ENCODE measurements at places on chromosomes 7 and 10.
A peak's percentile ranks its signal among the peaks of the same experiment; 100 is the strongest.

DNA sequence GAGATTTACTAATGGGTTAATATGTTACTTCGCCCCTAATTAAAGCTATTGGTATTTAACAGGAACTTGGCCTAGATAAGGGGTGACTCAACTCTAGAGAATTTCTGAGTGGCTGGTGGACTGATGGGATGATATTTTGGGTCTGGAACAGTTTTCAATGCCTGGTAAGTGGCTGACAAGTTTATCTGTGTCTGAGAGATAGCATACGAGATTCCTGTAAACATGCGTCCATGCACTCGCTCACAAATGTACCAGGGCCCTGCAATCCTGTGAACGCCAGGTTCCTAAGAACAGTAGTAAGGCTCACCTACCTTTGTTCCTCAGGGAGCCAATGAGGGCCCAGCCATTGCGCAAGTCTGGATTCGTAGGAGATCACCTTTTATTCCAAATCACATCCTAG lies 683.8 kb upstream of the ANKRD30A start:
- DNase-seq = no peak

GRCh38 chr10:37856881-37857286 lies 526 bp downstream of the ZNF248 start:
- no peak for DNase-seq

- no peak for DNase-seq
Measured at GRCh38 chr7:70583965-70584883, 547.7 kb upstream of the GALNT17 start.

DNA sequence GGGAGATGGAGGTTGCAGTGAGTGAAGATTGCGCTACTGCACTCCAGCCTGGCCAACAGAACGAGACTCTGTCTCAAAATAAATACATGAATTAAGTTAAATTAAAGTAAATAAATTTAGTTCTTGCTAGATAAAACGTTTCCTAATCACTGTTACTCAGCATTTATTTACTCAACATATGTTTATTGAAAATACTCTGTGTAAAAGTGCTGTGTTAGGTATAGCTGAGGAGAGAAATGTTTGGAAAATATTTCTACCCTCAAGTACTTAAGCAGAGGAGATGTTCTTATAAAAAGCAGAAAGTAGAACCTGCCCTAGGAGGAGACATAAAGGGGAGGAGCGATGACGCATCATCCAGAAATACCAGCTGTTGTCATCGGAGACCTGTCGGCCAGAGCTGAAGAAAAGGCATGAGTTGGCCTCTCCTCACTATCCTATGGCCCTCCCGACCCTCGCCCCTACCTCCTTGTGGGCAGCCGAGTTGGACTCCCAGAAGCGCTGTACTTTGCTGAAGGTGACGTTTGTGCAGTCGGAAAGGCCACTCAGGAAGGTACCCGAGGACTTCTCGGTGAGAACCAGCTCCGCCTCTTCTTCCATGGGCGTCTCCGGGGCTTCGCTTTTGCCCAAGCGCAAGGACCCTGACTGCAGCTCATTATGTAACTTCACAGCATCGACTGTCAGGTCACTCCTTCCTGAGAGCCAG lies 1.1 kb downstream of the RRP12 start:
- no peak for DNase-seq

DNA sequence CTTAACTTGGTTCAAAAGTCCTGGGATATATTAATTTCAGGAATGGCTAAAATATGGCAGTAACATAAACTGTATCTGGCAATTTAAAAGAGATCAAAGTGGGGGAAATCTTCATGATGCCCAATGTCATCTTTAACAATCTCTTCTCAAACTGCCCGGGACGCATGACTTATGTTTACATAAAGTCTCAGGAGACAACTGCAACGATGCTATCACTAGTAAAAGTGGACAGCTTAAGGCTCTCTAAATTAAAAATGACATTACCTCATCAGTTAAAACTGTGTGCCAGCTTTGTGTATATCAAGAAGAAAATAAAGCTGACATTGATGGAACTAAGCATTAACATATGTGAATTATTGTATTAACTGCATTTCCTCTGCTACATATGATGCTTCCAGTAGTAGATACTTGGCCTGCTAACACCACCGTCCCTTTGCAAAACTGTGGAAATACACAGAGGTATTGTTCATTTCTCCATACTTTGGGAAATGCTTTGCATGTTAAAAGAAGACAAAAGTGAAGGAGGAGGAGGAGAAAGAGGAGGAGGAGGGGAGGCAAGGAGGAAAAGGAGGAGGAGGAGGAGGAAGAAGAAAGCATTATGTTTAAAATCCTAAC lies 62.4 kb downstream of the NRP1 start:
- DNase-seq = no peak

- DNase-seq = no peak
Measured at GRCh38 chr7:81173766-81174281, 255.0 kb upstream of the SEMA3C start.

- DNase-seq = no peak
Measured at GRCh38 chr7:68733219-68734153, 864.8 kb upstream of the AUTS2 start.

DNA sequence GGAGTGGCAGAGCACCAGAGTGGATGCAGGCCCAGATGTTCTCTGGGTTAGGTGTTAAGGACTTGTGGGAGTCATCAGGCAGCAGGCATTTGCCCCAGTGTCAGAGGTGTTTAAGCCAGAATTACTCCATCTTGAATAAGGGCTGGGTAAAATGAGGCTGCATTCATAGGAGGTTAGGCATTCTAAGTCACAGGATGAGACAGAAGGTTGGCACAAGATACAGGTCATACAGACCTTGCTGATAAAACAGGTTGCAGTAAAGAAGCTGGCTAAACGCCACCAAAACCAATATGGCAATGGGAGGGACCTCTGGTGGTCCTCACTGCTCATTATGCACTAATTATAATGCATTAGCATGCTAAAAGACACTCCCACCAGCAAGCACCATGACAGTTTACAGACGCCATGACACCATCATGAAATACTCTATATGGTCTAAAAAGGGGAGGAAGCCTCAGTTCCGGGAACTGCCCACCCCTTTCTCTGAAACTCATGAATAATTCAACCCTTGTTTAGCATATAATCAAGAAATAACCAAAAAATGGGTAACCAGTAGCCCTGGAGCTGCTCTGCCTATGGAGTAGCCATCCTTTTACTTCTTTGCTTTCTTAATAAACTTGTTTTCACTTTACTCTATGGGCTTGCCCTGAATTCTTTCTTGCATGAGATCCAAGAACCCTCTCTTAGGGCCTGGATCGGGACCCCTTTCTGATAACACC lies 882 bp upstream of the LRRC61 start:
- DNase-seq = peak; percentile 59

- no peak for DNase-seq
Measured at GRCh38 chr10:63145782-63146181, 12.7 kb downstream of the NRBF2 start.

DNA sequence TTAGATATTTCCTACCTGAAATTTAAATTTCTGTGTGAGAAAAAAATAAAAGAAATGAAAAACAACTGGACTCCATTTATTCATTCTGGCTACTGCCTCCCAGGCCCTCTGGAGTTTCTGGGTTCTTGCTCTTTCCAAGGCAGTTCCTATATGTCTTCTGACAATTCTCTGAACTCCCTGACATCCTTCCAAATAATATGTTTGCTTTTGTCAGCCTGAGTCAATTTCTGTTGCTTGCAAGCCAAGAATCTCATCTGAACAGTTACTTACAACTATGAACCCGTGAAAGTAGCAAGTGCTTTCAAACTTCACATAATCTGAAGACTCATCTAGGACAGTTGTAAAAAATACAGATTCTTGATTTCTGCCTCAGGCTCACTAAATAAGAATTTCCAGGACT lies 216.7 kb upstream of the NPVF start:
- no peak for DNase-seq

GRCh38 chr7:151810441-151811232 lies 66.3 kb downstream of the PRKAG2 start:
- no peak for DNase-seq

GRCh38 chr7:41830271-41830670 lies 127.4 kb upstream of the INHBA start:
- DNase-seq = no peak

GRCh38 chr10:63515002-63515763 lies 6.0 kb upstream of the REEP3 start:
- DNase-seq = no peak

DNA sequence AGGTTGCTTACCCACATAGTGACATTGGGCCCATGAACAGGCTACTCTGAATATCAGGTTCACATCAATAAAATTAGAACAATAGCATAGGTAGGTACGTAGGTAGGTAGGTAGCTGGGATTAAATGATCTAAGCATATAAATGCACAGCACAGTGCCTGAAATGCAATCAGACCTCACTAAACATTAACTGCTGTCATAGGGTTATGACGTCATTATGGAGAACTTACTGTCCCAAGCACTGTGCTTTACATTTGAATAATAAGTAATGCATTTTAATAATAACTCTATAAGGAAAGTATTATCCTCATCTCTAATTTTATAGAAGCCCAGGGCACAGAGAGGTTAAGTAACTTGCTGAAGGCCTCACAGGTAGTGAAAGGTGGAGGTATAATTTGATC lies 112.5 kb downstream of the RPS24 start:
- DNase-seq = no peak

Data from activated CD4-positive, alpha-beta T cell treated with anti-CD3 and anti-CD28 coated beads for 24 hours (primary cell).